ENCODE measurements at places on chromosomes 1 and 21. TPM values are rescaled to one million over a fixed set of nuclear protein-coding genes. Genes with fewer than 3 reads are reported as not detected.

Gene FCGR2B
- 0.16 TPM for polyA plus RNA-seq

Gene OR2L13
- polyA plus RNA-seq: not detected

DNA sequence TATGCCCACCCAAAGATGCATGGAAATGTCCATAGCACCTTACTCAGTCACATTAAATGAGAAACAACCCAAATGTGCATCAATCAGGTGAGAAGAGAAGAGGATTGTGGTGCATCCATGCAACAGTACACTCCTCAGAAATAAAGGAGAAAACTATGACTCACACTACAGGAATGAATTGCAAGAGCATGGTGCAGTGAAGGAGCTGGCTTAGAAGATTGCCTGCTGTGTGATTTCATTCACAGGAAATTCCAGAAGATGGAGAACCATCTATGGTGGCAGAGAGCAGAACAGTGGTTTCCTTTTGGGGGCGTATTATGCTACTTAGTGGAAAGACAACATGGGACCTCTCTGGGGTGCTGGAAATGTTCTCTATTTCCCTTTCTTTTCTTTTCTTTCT lies 278.6 kb upstream of the AJAP1 start:
- no peak for DNase-seq

DNA sequence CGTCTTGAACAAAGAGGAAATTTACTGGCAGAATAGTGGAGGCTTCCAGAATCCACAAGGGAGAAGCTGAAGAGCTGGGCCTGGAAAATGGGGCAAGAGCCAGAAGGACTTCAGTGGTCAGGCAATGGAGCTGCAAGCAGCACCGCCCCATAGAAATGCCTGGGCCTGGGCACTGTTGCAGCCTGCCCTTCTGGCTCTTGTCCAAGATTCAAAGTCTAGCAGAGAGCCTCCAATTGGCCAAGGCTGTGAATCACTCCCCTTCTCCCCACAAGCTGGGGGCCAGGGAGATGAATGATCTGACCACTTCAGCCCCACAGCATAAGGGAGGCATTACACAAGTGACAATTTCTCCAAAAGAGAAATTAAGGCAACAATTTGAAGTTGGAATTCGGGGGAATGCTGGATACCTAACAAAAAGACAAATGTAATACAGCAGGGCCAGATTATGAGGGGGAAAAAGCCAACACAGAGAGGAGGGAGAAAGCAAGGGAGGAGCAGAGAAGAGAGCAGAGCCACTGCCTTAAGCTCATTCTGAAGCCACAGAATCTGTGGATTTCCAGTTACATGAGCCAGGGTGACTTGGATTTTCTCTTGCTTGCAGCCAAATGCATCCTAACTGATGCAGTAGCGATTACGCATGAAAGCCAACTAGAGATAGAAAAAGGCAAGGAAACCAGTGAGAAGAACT lies 80.3 kb downstream of the LRIG2 start:
- DNase-seq: no peak

- no peak for DNase-seq
Observed at GRCh38 chr1:44442791-44443190, 37.7 kb downstream of the RNF220 start.

DNA sequence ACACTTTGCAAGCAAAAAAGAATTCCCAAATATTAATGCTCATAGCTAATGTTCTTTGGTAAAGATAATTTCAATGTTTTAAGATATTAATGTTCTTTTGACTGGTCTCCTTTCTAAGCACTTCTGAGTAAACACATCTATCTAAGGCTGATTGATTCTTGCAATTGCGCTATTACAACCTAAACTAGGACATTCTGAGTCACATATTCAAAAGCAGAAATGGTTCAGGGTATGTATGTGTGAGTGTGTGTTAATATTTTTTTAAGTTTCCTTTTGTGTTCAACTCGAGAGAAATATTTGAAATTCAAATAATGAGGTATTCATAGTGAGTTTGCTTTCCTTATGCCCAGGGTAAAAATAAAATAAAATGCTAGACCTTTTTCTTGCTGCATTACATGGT lies 203.6 kb upstream of the GRIK3 start:
- DNase-seq: no peak

Gene IQGAP3
- polyA plus RNA-seq: 5.5 TPM

GRCh38 chr1:153598309-153599172 lies 14.4 kb downstream of the S100A16 start:
- DNase-seq: no peak

Gene OR2M3
- 0.01 TPM for polyA plus RNA-seq

GRCh38 chr1:16199157-16199501 lies 13.3 kb downstream of the ARHGEF19 start:
- no peak for DNase-seq

GRCh38 chr1:228077565-228078330 lies 4.8 kb upstream of the ARF1 start:
- DNase-seq: no peak

- no peak for DNase-seq
Observed at GRCh38 chr1:39491146-39491921, at the start of gene BMP8A. Gene BMP8A, plus strand, starts transcription at chr1:39491636. Its CDS starts 356 bp downstream, at chr1:39491992.

- no peak for DNase-seq
Observed at GRCh38 chr1:15627343-15627988, 10.2 kb downstream of the DDI2 start.

GRCh38 chr1:180101411-180101810 lies 53.3 kb upstream of the QSOX1 start:
- DNase-seq: no peak

GRCh38 chr1:27161594-27161993 lies 6.7 kb upstream of the SLC9A1 start:
- no peak for DNase-seq

DNA sequence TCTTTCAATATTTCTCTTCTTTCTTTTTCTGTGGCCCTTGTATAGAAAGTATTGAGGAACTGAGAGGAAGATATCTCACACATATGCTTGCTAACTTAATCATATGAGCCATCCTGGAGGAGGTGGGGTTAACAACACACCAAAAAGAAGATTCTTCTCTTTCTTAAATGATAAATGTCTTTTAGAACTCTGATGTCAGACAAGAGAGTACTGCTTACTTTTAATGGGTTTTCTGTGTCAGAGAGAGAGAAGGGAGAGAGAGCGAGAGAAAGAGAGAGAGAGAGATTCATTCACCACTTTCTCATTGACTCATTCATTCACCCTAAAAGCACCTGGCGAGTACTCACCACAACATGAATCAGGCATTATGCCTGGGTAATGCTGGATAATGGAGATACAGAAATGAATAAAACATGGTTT lies 250.3 kb upstream of the SGIP1 start:
- DNase-seq: no peak

DNA sequence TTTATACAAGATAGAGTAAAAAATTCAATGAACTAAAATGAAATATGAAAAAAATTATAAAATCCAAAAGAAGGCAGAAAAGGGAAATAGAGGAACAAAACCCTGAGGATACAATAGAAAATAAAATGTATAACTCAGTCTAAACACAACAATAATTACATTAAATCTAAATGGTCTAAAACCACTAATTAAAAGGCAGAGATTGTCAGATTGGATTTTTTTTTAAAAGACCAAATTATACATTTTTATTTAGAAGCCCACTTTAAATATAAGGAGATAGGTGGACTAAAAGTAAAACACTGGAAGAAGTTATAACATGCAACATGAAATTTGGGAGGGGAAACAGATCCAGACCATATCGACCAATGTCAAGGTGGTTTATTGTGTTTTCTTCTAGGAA lies 95.2 kb downstream of the CATSPERE start:
- DNase-seq: no peak

- no peak for DNase-seq
Observed at GRCh38 chr1:232033285-232033684, 406.7 kb downstream of the DISC1 start.

GRCh38 chr21:22904385-22904784 lies 1906.2 kb downstream of the NCAM2 start:
- no peak for DNase-seq

- DNase-seq: peak; percentile 48
Observed at GRCh38 chr1:47532921-47533792, 95.3 kb downstream of the FOXD2 start.

Gene LIPI
- 0.19 TPM for polyA plus RNA-seq

Gene MRPS15
- 56.3 TPM for polyA plus RNA-seq

GRCh38 chr1:44895919-44896734 lies 53.1 kb upstream of the PTCH2 start:
- DNase-seq: no peak

Gene DTL
- 7.6 TPM for polyA plus RNA-seq

GRCh38 chr1:9737057-9737456 lies 85.5 kb downstream of the PIK3CD start:
- DNase-seq: no peak

DNA sequence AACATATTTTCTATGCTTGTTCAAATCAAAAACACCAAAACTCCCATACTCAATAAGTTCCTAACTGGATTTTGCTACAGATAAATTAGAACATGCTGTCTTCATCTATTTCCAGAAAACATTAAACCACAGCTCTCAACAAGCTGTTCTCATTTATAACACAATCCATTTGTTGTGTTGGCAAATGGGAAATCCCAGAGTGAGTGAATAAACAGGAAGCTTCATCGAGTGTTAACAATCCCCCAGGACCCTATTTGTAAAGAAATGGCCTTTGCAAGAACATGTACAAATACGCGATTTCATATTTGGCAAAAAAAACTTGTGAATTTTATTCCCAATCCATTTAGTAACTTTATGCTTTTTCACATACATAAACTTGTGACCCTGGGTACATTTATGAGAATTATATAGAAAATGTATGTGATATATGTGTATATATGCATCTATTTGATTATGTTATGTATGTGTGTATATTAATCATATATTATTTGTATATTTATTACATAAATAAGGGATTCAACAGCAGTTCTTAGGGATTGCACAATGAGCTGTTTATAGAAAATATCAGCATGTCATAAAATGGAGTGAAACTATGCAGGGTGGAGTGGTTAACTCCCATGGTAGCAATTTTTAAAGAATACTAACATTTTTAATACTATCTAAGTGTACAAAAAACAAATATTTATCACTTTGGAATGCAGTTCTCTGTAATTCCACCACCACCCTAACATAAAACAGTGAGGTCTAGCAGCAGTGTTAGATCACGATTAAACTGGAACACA lies 160.0 kb downstream of the NEGR1 start:
- DNase-seq: peak; percentile 74

Gene HSD11B1
- polyA plus RNA-seq: not detected

Gene FAM167B
- polyA plus RNA-seq: 4.0 TPM

Gene FOXE3
- polyA plus RNA-seq: 0.06 TPM

Gene KRTAP19-3
- not detected for polyA plus RNA-seq

- DNase-seq: no peak
Observed at GRCh38 chr1:53148123-53148522, 5.7 kb upstream of the SLC1A7 start.

GRCh38 chr1:246065592-246065991 lies 441.5 kb downstream of the SMYD3 start:
- no peak for DNase-seq

GRCh38 chr21:44836666-44837471 lies 19.0 kb upstream of the SUMO3 start:
- DNase-seq: no peak

Gene CFH
- polyA plus RNA-seq: 102 TPM

Gene ATPAF1
- 49.3 TPM for polyA plus RNA-seq

GRCh38 chr1:17922833-17923232 lies 167.7 kb downstream of the ACTL8 start:
- DNase-seq: no peak

DNA sequence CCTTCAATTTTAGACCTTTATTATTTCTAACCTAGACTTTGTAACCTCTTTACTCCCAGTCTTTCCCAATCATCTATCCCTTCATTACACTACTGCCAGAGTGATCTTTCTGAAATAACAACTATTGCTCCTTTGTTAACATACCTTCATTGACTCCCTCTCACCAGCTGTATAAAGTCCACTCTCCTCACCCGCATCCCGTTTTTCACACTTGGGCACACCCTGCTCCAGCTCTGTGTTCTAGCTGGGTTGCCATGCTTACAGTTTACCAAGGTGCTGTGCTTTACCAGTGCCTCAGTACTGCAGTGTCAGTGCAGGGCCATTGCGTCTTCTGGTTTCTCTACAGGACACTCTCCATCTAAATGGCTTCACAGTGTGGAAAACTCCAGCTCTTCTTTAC lies 148.2 kb downstream of the NFIA start:
- DNase-seq: no peak

DNA sequence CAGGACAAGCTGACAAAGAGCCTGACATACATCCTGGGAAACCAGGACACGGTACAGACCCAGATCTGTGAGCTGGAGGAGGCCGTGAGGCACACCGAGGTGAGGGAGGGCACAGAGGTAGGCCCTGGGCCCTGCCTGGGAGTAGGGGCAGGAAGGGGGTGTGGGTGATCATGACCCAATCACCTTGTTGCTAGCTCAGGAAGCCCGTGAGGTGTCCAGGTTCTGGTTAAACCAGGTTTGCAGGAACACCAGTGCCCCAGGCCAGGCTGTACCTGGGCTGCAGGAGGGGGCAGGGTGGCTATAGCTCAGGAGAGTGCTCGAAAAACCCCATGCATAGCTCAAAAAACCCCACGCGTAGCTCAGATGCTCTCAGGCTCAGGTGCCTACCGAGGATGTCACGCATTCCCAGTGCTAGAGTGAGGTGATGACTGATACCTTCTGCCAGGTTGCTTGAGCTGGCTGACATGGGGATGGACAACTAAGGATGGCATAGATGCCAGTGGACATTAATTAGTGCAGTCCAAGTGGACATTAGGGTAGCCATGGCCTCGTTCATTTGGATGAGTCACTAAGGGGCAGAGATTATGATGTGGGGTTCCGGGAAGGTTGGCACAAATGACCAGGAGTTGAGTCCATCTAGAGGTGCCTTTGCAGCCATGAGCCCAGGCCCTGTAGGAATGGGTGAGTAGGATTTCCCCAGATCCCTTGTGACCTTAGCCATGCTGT lies 3.7 kb downstream of the TRIM46 start:
- DNase-seq: no peak

DNA sequence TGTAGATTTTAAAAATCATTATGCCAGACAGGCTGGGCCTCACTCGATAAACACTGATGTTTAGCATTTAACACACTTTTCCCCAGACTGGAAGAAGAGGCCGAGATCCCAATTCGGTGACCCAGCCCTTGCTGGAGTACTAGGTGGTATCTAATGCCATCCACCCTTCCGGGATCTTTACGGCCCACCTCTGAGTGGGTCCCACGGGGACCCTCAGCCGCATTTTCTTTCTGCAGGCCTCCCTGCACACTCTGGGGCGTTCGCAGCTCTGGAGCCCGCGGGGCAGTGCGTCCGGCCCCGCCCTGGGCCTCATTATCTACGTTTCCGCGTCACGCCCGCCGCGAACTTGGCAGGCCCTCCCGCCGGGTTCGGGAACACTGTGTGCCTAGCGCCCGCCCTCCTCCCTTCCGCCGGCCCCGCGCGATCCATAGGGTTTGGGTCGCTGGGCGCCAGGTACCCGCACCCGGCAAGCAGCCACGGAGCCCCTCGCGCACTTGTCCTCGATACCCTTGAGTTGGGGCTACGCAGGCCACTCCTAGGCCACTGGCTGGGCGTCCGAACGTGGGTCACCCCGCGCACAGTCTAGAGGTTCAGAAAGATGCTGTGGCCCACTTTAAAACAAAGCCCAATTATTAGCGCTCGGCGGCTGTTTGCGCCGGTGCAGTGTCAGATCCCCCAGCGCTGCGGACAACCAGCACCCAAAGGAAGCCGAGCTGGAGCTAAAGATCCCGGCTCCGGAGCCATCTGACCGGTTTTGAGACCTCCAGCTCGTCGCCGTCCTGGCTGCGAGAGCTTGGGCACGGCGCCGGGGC lies 950 bp upstream of the EVA1C start:
- DNase-seq: no peak

GRCh38 chr1:15180189-15180588 lies 26.6 kb downstream of the TMEM51 start:
- no peak for DNase-seq
